ENCODE measurements at places on chromosomes 7 and 10. TPM values are rescaled to one million over a fixed set of nuclear protein-coding genes. Genes with fewer than 3 reads are reported as not detected.

Gene LIPF
- total RNA-seq = not detected

DNA sequence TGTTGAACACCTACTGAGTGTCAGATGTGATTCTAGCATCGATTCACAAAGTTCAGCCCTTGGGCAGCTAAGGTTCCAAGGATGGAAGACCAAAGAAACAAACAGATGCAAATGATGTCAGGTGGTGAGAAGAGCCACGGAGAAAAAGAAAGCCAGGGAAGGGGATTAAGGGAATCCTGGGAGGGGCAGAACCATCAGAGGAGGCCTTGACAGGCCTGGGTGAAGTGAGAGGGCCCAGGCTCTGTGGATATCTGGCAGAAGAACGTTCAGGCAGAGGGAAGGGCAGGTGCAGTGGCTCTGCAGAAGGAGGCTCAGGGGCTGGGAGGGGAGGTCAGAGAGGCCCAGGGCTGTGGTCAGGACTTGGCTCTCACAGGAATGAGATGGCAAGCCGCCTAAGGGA is 90.4 kb downstream of the C10orf105 start:
- no peak overlapping the region for H3K4me3 ChIP-seq
- H3K27ac ChIP-seq = no peak overlapping the region
- H3K36me3 ChIP-seq = no peaks in the 10 kb centered on the region
- no peak for DNase-seq
- no peaks in the 10 kb centered on the region for H3K4me1 ChIP-seq

GRCh38 chr7:36949711-36950600 is 225.7 kb upstream of the AOAH start:
- H3K36me3 ChIP-seq = peaks cover 82% of the 10 kb centered on the region
- H3K27ac ChIP-seq = no peak overlapping the region
- no peak for DNase-seq
- H3K4me1 ChIP-seq = no peaks in the 10 kb centered on the region
- no peaks in the 10 kb centered on the region for H3K27me3 ChIP-seq

Gene KDM7A
- total RNA-seq = 7.5 TPM

Gene LRIT1
- total RNA-seq = not detected

GRCh38 chr7:103576641-103577040 is 130.6 kb upstream of the SLC26A5 start:
- H3K27me3 ChIP-seq = peaks cover 6% of the 10 kb centered on the region
- no peak overlapping the region for H3K27ac ChIP-seq
- no peaks in the 10 kb centered on the region for H3K36me3 ChIP-seq
- no peaks in the 10 kb centered on the region for H3K4me1 ChIP-seq
- H3K4me3 ChIP-seq = no peak overlapping the region

Gene ADAM12
- total RNA-seq = 0.08 TPM

All from activated naive CD8-positive, alpha-beta T cell treated with anti-CD3 and anti-CD28 coated beads for 36 hours (primary cell).